ENCODE measurements at places on chromosomes 2 and 18.
A peak's percentile ranks its signal among the peaks of the same experiment; 100 is the strongest.

DNA sequence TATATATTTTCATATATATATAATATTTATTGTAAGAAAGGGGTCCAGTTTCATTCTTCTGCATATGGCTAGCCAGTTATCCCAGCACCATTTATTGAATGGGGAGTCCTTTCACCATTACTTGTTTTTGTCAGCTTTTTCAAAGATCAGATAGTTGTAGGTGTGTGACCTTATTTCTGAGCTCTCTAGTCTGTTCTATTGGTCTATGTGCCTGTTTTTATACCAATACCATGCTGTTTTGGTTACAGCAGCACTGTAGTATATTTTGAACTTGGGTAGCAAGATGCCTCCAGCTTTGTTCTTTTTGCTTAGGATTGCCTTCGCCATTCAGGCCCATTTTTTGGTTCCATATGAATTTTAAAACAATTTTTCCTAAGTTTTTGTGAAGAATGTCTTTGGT, 320.1 kb downstream of the CDH2 start:
- DNase-seq = no peak

DNA sequence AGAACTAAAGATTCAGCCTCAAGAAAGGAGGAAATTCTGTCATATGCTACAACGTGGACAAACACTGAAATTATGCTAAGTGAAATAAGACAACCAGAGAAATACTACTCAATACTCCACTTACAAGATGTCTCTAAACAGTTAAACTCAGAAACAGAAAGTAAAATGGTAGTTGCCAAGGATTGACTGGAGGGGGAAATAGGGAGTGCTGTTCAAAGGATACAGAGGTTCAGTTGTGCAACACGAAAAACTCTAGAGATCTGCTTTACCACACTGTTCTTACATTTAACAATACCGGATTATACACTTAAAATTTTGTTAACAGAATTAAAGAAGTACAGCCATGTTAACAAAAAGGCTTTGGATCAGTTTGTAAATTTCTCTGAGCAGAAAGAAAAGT, 39.8 kb upstream of the C2orf15 start:
- no peak for DNase-seq

DNA sequence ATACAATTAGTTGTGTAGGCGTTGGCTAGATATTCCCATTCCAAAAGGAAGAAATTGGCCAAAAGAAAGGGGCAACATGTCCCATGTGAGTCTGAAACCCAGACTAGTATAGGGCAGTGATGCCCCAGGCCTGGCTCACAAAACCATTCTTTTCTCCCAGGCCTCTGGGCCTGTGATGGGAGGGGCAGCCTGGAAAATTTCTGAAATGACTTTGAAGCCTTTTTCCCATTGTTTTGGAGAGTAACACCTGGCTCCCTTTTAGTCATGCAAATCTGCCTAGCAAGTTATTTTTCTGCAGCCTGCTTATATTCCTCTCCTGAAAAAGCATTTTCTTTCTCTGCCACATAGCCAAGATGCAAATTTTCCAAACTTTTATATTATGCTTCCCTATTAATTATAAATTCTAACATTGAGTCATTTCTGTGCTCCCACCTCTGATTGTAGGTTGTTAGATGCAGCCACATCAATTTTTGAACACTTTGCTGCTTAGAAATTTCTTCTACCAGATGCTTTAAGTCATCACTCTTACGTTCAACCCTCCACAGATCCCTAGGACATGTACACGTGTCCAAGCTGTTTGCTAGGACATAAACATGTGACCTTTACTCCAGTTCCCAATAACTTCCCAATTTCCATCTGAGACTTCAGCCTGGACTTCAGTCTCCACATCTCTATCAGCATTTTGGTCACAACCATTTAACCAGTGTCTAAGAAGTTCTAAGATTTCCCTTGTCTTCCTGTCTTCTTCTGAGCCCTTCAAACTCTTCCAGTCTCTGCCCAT, 76.1 kb upstream of the MC4R start:
- no peak for DNase-seq

DNA sequence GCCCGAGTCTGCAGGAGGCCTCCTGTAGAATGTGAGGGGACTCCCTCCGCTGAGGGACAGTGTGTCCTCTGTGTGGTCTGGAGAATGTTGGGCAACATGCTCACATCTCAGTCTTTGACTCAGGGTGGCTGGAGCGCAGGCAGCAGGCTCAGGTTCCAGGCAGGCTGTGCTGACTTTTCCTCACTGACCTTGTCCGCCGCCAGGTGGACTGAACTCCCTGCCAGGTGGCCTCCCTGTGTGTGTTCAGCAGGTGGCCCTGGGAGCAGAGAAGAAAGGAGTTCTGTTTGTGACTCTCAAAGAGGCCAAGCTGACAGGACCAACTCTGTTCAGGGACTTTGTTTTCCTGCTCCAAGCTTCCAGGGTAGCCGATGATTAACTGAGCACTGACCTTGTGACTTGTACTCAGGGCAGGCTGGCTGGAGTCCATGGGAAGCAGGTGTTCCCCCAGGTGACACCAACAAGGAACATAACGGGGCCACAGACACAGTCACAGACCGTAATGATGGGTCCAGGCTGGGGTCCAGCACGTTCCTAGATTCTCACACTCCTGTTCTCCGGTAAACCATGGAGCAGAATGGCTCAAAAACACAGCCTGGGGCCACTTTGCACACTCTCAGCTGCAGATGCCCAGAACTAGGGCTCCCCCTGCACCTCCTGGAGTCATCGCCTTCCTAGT, 439.8 kb downstream of the RNF144A start:
- no peak for DNase-seq

GRCh38 chr2:174059178-174059883, 94.2 kb upstream of the SP3 start:
- no peak for DNase-seq

GRCh38 chr2:72991980-72992733, 74.8 kb downstream of the EMX1 start:
- DNase-seq = no peak

- no peak for DNase-seq
These were observed 1391.3 kb downstream of the DSC3 start for GRCh38 chr18:29651122-29651680.

DNA sequence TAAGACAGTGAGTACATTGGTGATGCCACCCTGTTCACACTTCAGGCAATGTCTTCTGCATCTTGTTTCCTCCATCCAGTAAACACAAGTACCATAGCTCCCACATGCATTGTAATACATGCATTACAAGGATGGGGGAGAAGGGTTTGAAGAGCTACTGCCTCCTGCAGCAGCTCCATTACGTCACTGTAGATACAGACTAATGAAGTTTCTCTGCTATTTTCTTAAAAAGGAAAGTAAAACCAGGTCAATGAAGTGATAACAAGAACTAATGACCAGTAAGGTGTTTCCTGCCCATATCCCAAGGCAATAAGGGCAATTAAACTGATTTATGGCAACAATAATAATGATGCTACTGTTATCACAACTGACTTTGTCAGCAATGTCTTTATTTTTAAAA, 18.2 kb upstream of the BBS5 start:
- no peak for DNase-seq

DNA sequence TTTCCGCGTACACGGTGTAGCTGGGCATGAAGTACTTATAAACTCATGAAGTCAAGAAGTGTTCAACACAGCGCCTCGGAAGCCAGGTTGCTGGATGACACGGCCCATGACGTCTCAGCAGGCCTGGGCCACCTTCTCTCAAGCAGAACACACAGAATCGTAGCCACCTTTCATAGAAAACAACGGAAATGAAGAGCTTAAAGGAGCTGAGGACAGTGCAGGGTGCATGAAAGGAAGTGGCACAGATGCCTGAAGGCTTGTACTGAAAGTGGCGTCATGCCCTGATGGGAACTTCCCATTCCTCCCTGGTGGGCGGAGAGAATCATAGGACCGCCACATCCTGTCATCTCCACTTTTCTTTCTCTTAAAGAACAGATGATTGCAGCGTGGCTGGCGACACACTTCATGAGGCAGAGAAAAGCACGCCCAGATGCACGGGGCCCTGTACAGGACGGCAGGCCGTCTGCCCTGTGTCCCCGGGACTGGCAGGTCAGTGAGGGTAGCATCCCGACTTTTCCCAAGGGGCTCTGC, 31.1 kb downstream of the HDAC4 start:
- DNase-seq = no peak

- DNase-seq = peak; percentile 43
These were observed 154.6 kb downstream of the CCDC74A start for GRCh38 chr2:131682122-131682944.

- DNase-seq = no peak
These were observed 41.7 kb downstream of the PLEKHM3 start for GRCh38 chr2:207983641-207984042.

DNA sequence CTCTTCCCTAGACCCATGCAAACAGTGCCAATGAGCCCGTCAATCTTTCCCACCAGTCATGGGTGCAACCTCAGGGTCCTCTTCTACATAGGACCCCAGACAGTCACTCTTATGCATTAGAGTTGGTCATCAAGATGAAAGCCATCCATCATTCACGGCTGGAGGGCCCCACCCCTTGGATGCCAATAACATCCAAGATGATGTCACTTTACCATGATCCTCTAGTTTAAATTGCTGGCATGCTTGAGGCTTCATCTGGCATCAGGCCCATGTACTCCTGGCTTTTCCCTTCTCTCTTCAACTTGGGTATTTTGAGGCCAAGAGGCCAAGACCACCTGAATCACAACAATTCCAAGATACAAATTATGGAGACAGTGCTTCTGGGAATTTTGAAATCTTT, 91.1 kb upstream of the MAPK4 start:
- no peak for DNase-seq

GRCh38 chr2:54370405-54371104, 85.6 kb upstream of the SPTBN1 start:
- no peak for DNase-seq

DNA sequence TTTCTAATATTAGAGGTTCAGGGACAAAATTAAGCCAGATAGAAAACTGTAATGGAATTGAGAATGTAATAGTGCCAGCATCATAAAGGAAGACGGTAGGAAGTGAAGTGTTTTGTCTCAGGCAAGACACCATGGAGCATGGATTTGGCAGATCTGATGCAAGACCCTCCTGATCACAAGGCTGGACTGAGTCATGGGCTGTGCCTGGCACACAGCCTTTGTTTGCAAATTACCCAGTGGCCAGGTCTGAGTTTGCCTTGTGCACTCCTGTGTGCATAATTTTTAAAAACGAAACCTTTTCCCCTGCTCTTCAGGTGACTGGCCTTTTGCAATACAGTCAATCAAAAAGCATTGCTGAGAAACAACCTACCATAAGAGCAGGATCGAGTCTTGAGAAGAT, 2.0 kb upstream of the UPP2 start:
- no peak for DNase-seq

DNA sequence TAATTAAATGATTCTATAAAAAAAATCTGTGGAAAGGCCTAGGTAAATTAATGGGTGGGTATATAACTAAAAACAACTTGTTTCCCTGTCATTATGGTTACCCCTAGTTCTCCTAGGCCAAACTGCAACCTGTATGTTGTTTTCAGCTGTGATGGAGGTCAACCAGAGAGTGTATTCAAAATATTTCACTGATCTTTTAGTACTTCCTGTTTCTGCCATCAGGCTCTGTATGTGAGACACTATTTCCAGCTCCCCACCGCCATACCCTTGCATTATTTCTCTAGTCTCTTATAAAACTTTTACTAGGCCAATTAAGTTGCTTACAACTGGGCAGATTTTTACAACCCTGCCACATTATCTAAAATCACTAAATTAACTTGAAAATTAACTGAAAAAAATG, 21.0 kb upstream of the CDKL4 start:
- no peak for DNase-seq

DNA sequence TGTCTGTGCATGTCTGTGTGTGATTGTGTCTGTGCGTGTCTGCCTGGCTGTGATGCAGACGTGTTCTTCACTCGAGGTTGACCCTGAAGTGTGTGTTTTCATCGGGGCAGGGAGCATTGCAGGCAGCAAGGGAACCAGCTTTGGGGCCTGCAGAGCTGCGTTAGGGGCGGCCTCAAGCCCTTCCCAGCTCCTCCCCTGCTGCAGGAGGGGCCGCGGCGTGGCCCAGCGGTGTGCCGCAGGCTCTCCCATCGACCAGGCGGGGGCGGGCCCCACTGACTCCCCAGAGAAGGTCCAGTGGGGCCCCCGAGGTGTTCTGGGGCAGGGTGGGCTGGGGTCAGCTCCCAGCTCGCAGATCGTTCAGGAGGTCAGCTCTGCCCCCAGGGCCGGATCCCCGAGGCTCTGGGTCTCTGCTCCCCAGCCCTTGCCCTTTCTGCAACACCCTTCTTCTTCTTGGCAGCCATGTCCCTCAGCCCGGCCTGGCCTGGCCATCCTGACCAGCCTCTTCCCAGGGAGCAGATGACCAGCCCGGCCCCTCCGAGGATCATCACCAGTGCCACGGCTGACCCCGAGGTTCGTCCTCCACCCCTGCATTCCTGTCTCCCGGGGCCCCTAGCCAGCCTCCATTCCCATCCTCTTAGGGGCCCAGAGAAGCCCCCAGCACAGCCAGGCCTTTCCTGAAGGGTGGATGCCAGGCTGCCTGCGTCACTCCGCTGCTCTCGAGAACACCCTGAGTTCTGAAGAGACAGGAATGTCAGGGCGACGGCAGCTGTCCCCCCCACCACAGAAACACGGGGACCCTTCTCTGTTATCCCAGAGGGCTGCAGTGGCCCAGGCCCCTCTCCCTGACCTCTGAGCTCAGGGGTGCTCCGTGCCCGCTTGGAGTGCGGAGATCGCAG, 11.1 kb upstream of the KLHL30 start:
- no peak for DNase-seq

DNA sequence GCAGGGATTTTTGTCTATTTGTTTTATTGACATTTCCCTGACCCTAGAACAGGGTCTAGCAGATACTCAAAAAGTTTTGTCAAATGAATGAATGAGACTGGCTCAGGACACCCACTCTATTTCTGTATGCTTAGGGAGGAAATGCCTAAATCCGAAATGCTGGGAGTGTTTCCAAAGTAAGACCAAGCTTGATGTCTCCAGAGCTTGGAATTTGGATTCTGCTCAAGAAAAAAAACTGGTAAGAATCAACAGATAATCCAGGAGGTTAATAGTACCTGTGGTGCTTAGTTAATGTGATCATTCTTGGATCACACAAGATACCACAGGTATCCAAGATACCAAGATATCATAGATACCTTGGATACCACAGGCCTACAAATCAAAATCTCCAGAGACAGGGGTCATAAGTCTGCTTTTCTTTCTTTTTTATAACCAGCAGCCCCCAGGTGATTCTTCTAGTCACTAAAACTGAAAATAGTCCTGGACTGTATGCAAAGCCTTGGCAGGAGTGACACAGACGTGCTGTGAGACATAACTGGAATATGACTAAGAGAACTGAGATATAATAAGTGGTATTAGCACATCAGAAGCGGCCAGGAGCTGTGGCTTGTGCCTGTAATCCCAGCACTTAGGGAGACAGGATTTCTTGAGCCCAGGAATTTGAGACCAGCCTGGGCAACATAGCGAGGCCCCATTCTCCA, 39.9 kb upstream of the SP3 start:
- no peak for DNase-seq

GRCh38 chr2:180618570-180618969, 361.8 kb upstream of the UBE2E3 start:
- no peak for DNase-seq

GRCh38 chr2:113848758-113849415, 41.0 kb upstream of the ACTR3 start:
- no peak for DNase-seq

- no peak for DNase-seq
These were observed 56.4 kb downstream of the STK25 start for GRCh38 chr2:241451840-241452506.

Measured in stimulated activated CD8-positive, alpha-beta memory T cell treated with anti-CD3 and anti-CD28 coated beads, Interleukin-15, amount 100 ng/mL, for 24 hours (primary cell).